ENCODE measurements at places on chromosomes 1 and 21. TPM values are rescaled to one million over a fixed set of nuclear protein-coding genes. Genes with fewer than 3 reads are reported as not detected.

The LHX8 gene
- not detected for total RNA-seq

The TEDDM1 gene
- not detected for total RNA-seq

- no peak for DNase-seq
Measured at GRCh38 chr1:179831225-179831624, 46.4 kb downstream of the TOR1AIP2 start.

DNA sequence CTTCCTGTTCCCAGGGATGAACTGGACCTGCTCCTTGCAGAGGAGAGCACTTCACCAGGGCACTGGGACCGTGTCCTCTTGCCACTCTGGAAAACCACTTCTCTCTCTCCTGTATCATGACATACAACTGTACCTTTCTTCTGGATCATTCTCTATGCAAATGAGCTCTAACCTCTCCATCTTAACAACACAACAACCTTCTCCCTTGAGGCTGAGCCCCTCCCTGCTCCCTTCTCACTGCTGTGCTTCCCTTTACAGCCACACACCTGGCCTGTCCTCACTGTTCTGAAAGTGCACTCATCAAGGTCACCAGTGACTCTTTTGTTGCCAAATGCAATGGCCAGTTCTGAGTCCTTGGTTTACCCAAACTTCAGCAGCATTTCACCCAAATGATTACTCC, 54.5 kb upstream of the MRPS6 start:
- DNase-seq = no peak

DNA sequence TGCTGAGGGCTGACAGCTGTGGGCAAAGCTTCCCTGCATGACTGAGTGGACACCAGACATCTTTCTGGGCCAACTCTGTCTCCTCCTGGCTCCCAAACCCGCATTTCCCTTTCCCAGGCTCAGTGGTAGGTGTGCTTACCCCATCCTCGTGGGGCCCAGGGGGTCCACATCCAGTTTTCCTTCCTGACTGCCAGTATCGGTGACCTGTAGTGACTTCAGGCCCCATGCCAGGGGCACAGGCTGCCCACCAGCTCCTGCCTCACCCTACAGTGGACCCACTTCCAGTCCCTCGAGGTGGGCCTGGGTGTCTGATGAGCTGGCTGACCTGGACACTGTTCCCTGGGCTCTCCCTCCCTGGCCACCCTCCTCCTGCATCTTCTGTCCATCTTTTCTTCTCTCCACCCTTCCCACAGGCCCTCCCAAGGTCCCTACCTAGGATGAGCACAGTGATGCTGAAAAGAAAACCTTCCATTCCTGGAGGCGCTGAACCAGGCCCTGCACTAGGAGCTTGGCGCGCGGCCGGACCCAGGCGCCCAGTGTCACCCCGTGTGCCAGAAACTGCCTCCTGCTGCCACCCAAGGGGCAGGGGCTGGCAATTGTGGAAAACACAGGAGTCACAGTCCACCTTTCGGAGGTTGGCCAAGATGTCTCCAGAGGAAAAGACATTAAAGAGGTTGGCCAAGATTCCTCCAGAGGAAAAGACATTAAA, 67.1 kb downstream of the RUNX3 start:
- DNase-seq = no peak

The USP1 gene
- total RNA-seq = 19.4 TPM

- no peak for DNase-seq
Measured at GRCh38 chr1:79388694-79389361, 382.3 kb upstream of the ADGRL4 start.

- no peak for DNase-seq
Measured at GRCh38 chr1:92909321-92909720, 51.9 kb downstream of the DIPK1A start.

- no peak for DNase-seq
Measured at GRCh38 chr1:14567056-14567455, 31.4 kb upstream of the KAZN start.

GRCh38 chr1:157438146-157438545, 114.2 kb downstream of the FCRL5 start:
- DNase-seq = no peak

DNA sequence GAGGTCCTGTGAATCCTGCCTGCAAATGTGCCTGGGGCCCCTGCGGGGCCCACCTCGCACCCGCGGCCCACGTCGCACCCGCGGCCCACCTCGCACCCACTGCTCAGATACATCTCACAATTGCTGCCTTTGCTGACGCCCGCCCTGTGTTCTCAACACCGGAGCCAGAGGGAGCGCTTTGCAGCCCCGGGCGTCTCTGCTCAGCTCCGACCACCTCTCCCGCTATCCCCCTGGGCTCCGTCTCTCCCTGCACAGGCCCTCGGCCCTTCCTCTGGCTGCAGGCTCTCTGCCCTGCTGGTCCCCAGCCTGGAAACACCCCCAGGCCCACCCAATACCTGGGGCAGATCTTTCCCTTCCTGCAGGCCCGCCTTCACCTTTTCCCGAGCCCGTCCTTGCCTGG, 44.8 kb downstream of the TP73 start:
- DNase-seq = no peak

DNA sequence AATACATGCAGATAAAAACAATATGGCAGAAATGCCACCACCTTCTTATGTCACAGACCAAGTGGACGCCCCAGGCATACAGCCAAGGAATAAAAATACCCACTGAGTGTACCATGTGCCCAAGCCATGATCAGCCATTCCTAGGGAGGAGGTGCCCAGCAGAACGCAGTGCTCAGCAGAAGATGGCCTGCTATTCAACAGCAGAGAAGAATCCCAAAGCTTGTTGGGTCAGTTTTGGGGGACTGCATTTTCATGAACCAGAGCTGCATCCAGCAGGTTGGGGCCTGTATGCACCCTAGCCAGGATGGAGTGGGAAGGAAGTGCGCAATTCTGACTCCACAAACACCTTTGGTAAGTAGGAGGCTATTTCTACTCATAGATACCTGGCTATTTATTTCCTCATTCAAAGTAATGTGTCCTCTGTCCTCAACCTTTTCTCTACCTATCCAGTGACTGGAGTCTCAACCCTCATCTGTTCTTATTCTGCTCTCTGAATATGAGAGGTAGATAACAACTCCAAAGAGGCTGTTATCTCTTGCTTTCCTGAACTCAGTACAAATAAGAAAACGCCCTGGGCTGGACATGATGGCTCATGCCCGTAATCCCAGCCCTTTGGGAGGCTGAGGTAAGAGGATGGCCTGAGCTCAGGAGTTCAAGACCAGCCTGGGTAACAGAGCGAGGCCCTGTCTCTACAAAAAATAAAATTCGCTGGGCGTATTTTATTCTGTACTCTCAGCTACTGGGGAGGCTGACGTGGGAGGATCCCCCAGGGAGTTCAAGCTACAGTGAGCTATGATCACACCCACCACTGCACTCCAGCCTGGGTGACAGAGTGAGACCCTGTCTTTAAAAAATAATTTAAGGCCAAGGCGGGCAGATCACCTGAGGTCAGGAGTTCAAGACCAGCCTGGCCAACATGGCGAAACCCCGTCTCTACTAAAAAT, 2.5 kb upstream of the PLEKHM2 start:
- no peak for DNase-seq

The TCHHL1 gene
- not detected for total RNA-seq

The CYP4A11 gene
- 0.48 TPM for total RNA-seq

DNA sequence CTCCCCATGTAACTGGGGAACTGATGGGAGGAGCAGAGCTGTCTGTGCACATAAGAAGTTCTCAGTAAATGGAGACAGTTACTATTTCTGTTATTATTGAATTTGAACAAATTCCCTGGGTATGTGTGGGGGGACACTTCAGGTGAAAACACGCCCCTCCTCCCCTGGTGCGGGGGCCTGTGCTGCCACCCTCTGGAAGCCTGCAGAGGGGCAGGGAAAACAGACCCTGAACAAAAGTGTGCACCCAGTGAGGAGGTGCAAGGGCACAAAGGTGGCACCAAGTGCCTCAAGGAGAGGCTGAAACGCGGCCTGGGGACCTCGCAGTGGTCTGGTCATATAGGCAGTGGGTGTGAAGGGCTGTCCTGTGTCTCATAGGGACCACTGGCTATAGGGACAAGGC, 18.2 kb upstream of the NADK start:
- DNase-seq = no peak

The CTSK gene
- total RNA-seq = 204 TPM

DNA sequence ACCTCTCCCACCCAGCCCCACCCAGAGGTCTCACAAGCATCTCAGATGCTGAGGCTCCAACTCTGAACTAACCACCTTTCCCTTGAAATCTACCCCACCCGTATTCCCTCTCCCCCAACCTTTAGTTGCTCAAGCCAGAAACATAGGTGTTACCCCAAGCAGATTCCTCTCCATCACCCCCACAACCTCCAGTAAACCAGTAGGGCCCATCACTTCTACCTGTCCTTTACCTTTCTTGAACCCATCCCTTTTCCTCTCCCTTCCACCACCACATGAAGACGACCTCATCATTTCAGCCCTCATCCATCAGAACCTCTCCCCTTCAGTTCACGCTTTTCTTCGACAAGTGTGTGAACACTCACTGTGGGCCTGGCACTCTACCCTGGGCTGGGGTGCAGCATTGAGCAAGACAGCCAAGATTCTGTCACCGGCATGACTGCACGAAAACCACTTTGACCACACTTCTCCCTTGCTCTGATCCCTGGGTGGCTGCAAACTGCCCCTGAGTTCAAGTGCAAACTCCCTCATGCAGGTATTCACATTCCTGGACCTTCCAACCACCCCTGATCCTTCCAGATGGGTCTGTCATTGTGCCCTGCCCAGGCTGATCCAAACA, 65.5 kb upstream of the LAPTM5 start:
- no peak for DNase-seq

- no peak for DNase-seq
Measured at GRCh38 chr1:35369922-35370671, 101.6 kb downstream of the ZMYM4 start.

DNA sequence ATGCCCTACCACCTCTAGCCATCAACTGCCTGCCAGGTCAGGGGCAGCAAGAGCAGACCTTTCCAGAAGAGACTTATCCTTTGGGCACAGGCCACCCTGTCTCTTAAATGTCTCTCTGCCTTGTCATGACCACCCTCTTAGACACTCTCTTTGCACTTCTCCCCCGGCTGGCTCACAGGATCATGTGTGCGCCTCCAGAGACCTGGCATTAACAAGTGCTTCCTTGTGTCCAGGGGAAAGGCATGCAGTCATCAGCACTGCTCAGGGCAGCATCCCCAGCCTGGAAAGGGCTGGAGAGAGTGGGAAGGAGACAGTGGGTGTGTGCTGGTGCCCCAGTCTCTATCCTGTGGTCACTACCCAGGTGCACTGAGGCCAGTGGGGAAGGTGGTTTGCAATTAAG, 85.2 kb upstream of the TLR5 start:
- no peak for DNase-seq

GRCh38 chr1:160129046-160129445, 13.5 kb downstream of the ATP1A2 start:
- no peak for DNase-seq

DNA sequence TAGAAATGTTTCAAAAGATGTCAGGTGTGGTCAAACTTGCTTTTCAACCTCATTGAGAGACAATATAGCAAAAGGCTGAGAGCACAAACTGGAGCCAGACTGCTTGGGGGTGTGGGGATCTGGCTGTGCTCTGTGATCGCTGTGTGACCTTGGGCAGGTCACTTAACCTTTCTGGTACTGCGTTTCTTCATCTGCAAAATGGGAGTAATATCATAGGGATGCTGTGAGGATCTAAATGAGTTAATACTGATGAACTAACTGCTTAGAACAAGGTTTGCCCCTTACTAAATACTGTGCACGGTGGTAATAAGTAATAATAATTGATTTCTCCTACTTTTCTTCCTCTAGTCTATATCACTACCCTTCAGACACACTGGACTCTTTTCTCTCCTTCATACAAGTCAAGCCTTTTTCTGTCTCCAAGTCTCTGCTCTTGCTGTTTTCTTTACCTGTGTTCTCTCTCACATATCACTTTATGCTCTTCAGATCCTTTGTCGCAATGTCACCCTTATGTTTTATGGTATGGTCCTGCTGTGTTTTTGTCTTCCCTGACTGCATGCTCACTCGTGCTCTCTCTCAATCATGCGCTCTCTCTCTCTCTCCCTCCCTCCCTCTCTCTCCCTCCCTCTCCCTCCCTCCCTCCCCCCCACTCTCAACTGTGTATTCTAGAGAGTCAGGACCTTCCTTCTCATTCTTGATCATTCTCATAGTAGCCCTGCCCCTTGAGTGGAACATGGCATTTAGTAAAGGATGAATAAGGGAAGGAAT, 3.3 kb downstream of the MGST3 start:
- DNase-seq = no peak

The FYB2 gene
- 22.9 TPM for total RNA-seq

The MCOLN2 gene
- total RNA-seq = 0.33 TPM

The NHLH1 gene
- total RNA-seq = not detected

- peak; percentile 34 for DNase-seq
Measured at GRCh38 chr1:39539252-39539790, 37.3 kb downstream of the PABPC4 start.

GRCh38 chr1:116574581-116575291, 3.9 kb upstream of the CD58 start:
- DNase-seq = no peak

DNA sequence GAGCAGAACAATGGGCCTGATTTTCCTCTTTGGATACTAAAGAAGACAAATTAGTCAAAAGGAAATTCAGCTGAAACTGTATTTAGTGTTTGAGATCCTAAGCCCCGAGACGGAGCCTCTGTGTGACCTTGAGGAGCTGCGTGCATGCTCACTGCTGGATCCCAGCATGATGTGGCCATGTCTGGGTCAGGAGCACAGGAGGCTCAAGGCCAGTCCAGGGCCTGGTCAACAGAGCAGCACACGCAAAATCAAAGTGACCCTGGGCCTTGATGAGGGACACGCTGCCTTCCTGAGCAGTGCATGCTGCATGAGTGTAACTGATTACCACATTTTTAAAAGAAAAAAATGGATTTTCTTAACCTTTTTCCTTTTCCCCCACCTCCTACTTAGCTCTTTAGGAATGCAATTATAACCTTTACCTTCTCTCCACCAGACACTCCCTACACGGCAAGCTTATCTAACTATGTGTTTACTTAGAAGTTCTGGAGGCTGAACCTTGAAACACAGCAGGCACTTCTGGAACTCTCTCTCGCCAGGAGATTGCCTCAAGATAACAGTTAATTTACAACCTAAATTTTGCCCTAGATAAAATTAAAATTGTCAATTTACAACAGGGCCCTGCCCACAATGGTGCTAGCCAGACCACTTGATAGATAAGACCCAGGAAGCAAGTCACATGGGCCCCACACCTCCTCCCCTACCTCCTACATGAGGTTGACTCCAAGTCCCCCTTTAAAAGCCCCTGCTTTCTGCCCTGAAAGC, 144.6 kb downstream of the LRIG2 start:
- DNase-seq = no peak

- no peak for DNase-seq
Measured at GRCh38 chr1:60560701-60561100, 487.1 kb upstream of the C1orf87 start.

DNA sequence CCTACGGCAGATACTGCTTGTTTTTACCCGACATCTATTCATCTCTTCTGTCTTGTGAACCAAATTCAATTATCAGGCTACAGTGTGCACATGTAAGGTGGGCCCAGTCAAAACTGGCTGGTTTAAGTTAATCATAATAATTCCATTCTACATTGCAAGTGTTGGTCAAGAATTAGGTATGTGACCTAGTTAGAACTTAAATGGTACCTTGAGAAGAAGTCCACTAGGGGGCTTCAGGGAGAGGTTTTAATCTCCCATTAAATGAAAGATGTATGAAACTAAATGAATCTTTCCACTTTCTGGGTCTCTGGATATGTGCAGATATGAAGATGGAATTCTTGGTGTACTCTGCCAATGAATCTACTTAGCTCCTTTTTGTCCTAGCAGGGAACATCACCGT, 187.1 kb downstream of the CDC42BPA start:
- DNase-seq = no peak

The UQCRHL gene
- 1.2 TPM for total RNA-seq

- no peak for DNase-seq
Measured at GRCh38 chr1:154306151-154306550, 14.7 kb upstream of the AQP10 start.

The AK2 gene
- total RNA-seq = 124 TPM

GRCh38 chr1:106027871-106028270, 1028.6 kb upstream of the PRMT6 start:
- no peak for DNase-seq
